ENCODE measurements at places on chromosomes 4 and X.

DNA sequence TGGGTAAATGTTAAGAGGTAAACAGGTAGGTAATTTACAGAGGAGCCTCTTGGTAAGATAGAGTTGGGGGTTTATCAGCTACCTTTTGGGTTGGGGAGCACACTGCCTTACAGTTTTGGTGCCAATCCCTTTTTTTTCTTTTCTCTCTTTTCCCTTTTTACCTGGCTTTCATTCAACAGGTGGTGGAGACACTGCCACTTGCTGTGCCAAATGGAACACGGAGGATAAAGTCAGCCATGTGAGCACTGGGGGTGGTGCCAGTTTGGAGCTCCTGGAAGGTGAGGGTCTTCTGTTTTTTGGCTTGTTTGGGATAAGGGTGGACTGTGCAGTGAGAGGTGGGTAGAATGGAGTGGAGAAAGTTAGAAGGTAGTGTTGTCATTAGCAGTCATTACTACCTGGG is 14.3 kb downstream of the TAF9B start:
- DNase-seq, result no peak

GRCh38 chr4:188987011-188987410 is 847.8 kb downstream of the TRIML1 start:
- DNase-seq, result no peak

- no peak for DNase-seq
These were observed 229.2 kb upstream of the SLIT2 start for GRCh38 chr4:20022471-20022870.

DNA sequence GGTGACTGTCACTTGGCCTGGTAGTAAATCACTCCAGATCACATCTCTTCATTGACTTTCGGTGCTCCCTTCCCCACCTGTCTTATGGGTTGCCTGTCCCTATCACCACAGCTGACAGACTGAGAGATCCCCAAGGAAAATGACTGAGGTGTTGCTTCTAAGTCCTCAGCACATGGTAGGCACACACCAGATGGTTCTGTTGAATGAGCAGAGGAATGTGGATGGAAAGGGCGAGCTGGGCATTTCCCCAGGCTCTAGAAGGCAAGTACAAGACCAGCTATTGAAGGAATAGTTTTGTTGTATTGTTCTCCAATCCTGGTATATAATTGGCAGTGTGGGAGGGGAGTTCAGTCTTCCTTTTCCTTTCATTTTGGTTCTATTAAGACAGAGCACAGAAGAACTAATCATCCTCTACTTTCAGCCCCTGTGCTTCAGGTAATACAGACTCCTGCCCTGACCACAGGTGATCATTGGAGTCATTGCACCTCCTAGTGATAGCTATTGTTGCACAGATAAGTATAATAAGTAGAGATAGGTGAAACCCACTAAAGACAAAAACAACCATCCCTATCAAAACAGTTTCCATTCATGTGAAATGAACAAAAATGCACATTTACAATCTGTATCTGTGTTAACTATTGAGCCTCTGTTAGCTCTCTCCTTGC is 158.6 kb downstream of the TRAM1L1 start:
- DNase-seq, result no peak

DNA sequence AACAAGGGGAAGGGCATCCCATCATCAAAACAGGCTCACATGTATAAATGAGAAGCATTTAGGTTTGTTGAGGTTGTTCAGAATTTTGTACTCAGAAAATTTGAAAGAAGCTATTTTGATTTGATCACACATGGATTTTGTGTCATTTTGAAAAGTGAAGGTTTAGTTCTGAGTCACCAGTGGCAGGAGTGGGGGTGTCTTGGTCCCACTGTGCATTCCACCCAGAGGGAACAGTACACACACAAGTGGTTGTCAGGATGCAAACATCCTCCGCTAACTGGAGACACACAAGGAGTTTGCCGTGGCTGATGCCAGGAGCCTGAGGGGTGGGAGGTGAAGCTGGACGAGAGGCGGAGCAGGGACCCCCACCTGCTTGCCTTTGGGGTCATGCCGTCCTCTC is 198.2 kb upstream of the PSAPL1 start:
- no peak for DNase-seq

- DNase-seq, result no peak
These were observed 149.1 kb downstream of the MAGEB17 start for GRCh38 chrX:16316331-16316730.

GRCh38 chrX:142804085-142804484 is 221.6 kb upstream of the SPANXN4 start:
- no peak for DNase-seq

- DNase-seq, result no peak
These were observed 45.9 kb downstream of the DOCK11 start for GRCh38 chrX:118541482-118541881.

- no peak for DNase-seq
These were observed 78.0 kb upstream of the PDHA2 start for GRCh38 chr4:95761871-95762270.

- DNase-seq, result no peak
These were observed 236.1 kb downstream of the SPRY1 start for GRCh38 chr4:123632693-123633030.

GRCh38 chrX:104864296-104864695 is 298.3 kb downstream of the IL1RAPL2 start:
- no peak for DNase-seq

DNA sequence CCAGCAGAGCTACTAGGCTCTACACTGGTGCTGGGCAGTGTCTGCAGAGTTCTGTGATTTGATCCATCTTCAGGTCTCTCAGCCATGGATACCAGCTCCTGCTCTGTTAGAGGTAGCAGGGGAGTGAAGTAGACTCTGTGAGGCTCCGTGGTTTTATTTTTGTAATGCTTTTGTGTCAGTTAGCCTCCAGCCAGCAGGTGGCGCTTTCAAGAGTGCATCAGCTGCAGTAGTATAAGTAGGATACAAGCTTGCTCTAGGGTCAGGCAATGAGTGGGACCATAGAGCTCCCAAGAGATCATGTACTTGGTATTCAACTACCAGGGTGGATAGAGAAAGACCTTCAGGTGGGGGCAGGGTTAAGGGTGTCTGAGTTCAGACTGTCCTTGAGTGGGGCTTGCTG is 362.5 kb upstream of the TRAM1L1 start:
- no peak for DNase-seq

DNA sequence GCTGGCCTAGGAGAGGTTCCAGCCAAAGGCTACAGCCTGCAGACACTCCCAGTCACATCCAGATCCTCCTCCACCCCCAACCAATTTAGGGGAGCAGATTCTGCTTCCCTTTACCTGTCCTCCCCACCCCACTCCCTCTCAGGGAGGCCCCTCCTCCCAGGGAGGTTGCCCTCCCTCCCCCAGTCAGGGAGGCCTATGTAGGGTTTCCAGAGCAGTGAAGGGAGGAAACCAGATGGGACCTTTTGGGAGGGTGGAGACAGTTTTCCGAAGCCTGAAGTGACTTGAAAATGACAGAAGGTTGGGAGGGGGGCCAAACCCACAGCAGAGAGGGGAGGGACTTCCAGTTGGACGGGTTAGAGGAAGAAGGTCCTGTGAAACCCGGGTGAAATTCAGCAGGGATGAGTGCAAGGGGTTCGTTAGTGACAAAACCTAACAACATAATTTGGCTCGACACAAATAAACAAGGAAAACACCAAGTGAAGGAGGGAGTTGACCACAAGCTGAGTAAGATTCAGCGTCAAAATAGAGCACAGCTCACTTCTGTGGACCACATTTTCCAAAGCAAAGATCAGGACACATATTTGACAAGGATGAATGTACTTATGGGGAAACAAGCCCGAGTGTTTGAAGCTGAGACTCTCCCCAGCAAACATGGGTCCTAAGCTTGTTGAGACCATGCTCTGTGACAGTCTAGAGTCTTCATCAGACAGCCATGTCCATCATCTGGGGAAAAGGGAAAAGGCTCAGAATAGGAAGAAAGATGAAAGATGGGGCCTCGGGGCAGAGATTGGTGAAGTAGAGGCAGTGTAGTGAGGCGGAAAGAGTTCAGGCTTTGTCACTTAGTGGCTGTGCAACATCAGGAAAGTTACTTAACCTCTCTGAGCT is 46.4 kb downstream of the PRPS1 start:
- no peak for DNase-seq

Data from CD4-positive, alpha-beta memory T cell (primary cell).